Hindlimb muscle (tissue), 1 donor: ENCODE measurements at places on chromosomes 6 and 20.

GRCh38 chr6:151025076-151025475 is 159.6 kb downstream of the MTHFD1L start:
- no peak for DNase-seq

- no peak for DNase-seq
Measured at GRCh38 chr20:18533978-18534644, 26.4 kb downstream of the SEC23B start.

- DNase-seq: no peak
Measured at GRCh38 chr6:148614602-148615001, 132.2 kb upstream of the UST start.

DNA sequence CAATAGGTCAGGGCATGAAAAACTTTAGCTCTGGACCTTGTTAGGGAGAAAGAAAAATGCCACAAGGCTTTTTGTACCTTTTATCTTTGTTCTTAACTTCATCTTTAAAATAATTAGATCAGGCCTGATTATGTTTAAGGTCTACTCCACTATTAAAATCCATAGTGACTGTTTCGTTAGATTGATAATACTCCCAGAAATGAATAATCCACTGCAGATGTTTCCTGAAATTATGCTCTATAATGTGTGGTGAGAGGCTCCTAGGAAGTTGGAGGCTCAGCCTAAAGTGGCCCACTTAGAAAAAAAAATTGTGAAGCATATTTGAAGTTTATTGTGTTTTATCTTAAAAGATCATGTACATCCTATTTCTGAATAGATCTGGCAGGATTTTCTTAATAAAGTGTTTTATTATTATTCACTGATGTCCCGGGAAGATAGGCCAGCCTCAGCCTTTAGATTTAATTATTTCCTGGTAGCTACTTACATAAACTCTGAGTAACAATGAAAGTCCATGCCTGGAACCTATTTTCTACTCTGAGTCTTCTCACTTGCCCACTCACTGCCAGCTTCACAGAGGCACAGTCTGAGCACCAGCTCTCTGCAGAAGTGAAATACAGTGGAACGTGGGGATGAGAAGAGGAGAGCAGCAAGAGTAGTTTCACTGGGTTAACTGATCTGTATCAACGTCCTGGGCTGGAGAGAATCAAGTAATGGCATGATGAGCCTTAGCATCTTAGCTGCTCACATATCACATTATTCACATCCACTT is 126.8 kb upstream of the TMEM170B start:
- DNase-seq: no peak

DNA sequence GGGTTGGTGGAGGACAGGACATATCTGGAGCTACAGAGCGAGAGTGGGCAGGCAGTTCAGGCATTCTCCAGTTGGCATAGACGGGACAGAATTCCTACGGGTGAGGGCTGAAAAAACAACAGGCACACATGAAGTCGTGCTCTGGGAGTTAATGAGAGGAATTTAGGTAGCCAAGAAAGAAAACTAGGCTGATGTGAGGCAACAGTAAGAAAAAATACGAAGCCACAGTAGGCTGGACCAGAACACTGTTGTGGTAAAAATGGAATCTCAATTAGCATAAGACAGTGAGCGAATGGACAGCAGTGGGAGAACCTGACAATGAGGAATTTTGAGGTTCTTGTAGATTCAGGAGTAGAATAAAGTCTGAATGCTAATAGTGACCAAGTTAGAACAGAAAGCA is 488.1 kb upstream of the AGPAT4 start:
- DNase-seq: no peak

- no peak for DNase-seq
Measured at GRCh38 chr6:9428421-9429172, 986.3 kb downstream of the TFAP2A start.

- peak; percentile 51 for DNase-seq
Measured at GRCh38 chr6:160041608-160042007, 72.7 kb downstream of the IGF2R start.

DNA sequence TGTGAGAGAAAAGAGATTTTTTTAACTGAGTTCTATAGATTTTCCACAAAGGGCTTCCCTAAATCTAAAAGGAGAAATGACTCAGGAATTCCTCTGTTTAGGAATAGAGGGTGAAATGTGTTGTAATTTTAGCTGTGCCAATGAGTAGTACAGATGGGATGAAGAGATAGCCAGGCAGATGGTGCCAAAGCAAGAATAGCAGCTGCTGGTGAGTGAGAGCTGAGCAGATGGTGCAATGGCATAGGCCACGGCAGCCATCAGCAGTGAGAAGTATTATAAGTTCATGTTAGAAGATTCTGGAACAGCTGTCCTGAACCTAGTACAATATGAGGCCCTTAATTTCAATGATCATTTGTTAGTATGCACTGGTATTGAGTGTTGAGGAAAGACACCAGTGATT is 40.2 kb upstream of the CRISP1 start:
- peak; percentile 36 for DNase-seq

- DNase-seq: peak; percentile 8
Measured at GRCh38 chr6:27630727-27631608, 158.1 kb upstream of the ZNF184 start.

DNA sequence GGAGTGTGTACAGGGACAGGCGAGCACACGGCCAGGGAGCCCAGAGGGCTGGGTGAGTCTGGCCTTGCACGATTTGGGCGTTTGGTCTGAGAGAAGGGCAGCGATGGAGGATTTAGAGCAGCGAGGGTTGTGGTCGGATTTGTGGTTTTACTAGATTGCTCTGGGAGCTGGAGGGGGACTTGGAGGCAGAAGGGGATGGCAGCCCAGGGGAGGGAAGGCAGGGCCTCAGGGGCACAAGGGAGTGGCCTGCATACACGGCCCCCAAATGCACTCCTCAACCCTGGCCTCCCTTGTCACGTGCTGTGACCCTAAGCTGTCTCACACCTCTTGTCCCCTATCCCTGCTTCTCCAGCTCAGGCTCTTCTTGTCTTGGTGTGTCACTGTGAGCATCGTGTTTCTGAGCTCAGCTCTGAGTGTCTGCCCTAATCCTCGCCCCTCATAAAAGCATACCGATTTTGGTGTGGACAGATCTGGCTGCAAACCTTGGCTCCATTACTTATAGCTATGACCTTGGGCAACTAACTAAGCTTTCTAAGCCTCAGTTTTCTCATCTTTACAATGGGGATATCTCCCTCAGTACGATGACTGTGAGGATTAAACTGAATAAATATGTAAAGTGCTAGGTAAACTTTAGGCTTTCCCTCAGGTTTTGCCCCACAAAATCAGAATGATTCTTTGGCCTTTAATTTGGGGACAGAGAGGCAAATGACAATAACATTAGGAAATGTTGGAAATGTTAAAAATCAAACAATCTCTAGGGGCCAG is 120.1 kb upstream of the ARMC2 start:
- no peak for DNase-seq

- DNase-seq: no peak
Measured at GRCh38 chr20:37529968-37530600, 2.4 kb upstream of the BLCAP start.

- DNase-seq: no peak
Measured at GRCh38 chr20:54726687-54727300, 251.4 kb downstream of the DOK5 start.

DNA sequence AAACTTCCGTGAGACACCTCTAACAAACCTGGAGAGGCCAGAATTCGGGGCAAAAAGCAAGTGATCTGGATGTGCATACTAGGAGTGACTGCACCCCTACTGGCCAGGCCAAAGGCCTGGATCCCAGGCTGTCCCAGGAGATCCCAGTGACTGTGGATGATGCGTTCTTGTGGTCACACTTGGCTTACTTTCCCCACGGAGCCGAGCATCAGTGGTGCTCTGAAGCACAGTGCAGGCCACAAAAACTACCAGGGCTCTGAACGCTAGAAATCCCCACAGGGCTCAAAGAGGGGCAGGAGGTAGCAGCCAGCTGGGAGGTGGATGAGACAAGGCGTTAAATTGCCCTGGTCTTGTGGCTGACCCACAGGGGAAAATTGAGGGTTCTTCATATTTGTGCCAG is 7.1 kb downstream of the TRIM26 start:
- DNase-seq: no peak

DNA sequence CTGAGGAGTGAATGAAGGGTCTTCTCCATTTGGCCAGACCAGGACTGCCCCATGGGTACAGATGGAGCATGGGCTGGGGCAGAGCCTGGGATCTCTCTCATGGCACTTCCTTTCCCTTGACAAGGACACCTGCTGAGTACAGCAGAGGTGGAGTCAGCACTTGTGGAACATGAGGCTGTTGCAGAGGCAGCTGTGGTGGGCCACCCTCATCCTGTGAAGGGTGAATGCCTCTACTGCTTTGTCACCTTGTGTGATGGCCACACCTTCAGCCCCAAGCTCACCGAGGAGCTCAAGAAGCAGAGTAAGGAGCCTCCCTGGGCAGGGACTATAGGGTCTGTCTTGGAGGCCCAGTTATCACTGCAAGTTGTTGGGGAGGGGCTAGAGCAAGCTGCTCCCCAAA is 29.6 kb downstream of the GSS start:
- no peak for DNase-seq

GRCh38 chr20:16279320-16279719 is 293.9 kb downstream of the KIF16B start:
- DNase-seq: no peak

- peak; percentile 33 for DNase-seq
Measured at GRCh38 chr6:116511424-116512110, at the start of gene CALHM5. Gene CALHM5 (plus strand): TSS chr6:116511639. CDS start chr6:116511697, 58 bp downstream.

- no peak for DNase-seq
Measured at GRCh38 chr20:58045579-58045978, 182.9 kb downstream of the ANKRD60 start.

GRCh38 chr6:88135578-88136114 is 30.5 kb downstream of the CNR1 start:
- DNase-seq: no peak

DNA sequence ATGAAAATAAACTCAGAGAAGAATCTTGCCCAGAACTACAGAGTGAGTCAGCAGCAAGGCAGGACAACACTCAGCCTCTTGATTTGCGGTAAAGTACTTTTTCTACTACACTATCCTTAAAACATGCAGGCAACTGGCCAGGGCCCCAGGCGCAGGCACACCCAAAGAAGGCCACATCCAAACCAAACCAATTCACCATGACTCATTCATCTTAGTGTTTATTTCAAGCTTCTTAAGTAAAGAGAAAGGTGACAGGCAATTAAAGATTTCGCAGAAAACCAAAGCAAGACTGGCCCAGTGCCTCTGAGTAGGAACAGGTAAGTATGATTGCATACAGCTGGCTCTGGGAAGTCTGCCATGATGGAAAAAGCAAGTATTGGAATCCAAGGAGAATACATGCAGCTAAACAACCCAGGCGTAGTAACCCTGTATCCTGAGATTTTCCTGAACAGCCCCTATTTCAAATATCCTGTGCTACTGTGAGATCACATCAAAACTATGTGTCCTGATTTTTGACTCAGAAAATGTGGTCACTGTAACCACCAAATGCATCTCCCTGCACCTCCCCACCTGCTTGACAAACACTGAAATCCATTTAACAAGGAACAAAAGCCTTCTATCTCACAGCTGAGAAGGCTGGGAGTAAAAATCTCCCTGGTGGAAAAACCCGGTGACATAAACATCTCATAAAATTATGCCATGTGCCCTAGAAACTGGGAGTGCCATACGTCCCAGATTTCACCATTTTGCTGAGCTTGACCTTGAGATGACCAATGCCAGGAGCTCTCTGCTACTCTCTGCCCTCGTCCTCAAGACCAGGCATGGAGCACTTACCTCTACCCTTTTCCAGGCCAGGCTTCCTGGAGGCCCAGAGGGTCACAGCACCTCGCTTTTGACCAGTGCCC is 12.4 kb downstream of the WFDC3 start:
- DNase-seq: peak; percentile 87

GRCh38 chr20:32449057-32449889 is 91.1 kb downstream of the ASXL1 start:
- DNase-seq: no peak

DNA sequence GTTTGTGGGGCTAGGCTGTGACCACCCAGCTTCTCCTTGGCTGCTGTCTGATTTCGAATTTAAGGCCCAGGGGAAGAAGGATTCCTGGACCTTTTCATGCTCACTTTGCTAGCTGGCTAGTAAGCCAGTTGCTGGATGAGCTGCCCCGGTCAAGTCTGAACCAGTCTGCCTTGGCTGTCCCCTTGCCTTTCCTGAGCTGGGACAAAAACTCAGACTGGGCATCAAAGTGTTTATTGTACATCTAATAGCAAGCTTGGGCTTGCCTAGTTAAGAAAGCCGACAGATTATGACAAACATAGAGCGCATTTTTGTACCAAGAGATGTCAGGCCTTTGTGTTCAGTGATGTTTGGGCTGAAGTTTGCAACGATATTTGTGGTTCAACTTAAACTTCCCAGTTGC is 750 bp upstream of the PAK5 start:
- no peak for DNase-seq

GRCh38 chr6:45743028-45743615 is 272.5 kb downstream of the CLIC5 start:
- no peak for DNase-seq

GRCh38 chr6:113339209-113339608 is 517.9 kb upstream of the MARCKS start:
- no peak for DNase-seq

GRCh38 chr6:126804332-126805064 is 314.0 kb upstream of the RSPO3 start:
- DNase-seq: no peak

DNA sequence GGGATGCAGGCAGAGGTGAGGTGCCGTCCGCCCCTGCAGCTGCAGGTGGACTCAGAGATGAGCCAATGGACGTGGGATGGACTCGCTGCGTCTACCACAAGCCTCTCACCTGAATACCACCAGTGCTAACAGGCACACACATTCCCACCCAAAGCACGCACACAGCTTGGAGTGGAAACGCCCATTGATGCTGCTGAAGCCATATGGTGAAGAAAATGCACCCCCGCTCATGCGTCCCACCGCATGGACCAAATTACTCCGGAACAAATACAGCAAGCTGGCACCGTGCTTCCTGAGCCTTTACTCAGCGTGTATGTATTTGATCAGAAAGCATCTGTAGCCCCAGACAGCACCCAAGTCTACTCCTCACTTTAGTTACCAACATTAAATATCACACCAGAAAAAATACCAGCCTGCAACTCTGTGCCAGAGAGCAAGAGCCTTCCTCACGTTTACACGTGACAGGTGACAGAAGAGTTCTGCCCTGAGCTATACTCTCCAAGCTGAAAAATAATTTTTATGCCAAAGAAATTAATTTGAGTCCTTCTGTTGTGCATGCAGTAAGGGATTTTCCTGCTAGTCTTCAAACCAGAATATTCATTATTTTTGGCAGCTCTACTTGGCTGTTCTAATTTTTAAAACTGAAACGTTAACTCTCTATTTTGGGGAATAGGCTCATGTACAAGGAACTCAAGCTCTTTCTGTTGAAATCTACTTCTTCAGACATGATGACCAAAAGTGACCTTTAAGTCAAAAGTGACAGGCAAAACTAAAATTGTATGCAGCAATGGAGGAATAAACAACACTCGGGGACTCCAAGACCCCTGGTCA is 58.2 kb upstream of the SYNDIG1 start:
- DNase-seq: no peak

- no peak for DNase-seq
Measured at GRCh38 chr6:44678252-44678935, 290.9 kb downstream of the CDC5L start.

GRCh38 chr20:5512694-5513093 is 195.9 kb upstream of the PROKR2 start:
- no peak for DNase-seq
